Activated effector memory CD4-positive, alpha-beta T cell treated with Interleukin-2 at 50 U/mL for 16 hours (primary cell): ENCODE measurements at places on chromosomes 11 and 22.

GRCh38 chr11:65792456-65792855, 5.6 kb downstream of the OVOL1 start:
- no peak for DNase-seq

DNA sequence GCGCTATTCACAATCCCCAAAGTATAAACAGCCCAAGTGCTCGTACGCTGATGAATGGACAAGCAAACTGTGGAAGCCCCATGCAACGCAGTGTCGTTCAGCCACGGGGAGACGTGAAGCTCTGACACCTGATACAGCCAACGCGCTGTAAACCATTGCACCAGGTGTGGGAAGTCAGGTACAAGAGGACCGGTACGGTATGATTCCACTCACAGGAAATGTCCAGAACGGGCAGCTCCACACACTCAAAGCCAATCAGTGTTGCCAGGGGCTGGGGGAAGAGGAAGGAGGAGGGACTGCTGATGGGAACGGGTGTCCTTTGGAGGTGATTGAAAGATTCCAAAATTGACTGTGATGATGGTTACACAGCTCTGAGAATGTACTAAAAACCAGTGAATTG, 64.5 kb downstream of the BRD1 start:
- DNase-seq = no peak

GRCh38 chr11:58768137-58768536, 36.4 kb upstream of the GLYAT start:
- DNase-seq = no peak

DNA sequence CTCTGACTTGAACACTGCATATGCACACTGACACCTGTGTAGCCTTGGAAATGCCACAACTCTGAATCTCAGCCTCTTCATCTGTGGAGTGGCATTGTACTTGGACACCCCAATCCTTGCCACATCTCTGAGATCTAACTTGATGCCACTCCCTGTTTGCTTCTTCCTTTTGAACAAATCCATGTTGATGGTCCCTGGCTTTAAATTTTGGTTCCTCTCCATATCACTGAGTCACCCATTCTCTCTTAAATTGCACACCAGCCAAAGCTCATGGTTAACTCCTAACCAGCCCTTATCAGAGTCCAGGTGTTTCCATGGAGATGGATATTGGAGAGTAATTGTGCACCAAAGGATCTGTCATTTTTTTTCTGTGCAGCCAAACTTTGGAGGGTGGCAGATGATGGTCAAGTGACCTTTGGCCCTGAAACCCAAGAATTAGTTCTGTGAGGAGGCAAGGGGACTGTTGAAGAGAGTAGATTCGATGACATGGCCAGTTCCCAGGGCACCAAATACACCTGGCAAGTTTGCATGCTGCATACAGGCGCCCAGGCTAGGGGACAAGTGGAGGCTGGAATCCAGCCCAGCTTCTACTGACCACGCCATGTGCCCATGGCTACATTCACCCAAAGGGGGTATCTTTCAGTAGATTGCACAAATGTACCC, 25.1 kb upstream of the PAMR1 start:
- no peak for DNase-seq

GRCh38 chr22:34812631-34813030, 253.3 kb upstream of the ISX start:
- DNase-seq = no peak

DNA sequence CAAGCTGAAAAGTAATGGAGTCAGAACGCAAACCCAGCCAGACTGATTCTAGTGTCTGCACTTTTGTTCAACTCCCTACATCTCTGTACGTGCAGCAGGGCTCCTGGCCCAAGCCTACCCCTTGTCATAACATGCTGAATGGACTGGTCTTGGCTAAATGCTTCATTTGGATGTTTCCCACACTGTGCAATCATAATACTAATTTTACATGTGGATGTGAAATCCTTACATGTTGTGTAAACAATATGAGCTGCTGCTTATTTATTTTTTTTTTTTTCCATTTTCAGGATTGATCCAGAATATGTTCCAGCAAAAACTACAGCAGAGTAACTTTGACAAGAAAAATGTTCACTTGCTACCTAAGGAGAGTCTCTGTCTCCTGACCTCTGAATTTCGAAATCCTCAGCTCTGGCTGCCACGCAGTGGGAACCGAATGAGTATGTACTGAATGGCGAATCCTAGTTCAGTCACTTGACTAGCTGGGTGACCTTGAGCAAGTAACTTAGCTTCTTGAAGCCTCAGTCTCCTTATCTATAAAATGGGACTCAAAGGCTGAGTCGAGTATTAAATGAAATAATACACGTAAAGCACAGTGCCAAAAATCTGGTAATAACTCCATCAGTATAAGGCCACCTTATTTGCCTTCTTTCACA, 133.4 kb downstream of the EHF start:
- DNase-seq = no peak

GRCh38 chr11:35166369-35167360, 27.7 kb downstream of the CD44 start:
- no peak for DNase-seq

DNA sequence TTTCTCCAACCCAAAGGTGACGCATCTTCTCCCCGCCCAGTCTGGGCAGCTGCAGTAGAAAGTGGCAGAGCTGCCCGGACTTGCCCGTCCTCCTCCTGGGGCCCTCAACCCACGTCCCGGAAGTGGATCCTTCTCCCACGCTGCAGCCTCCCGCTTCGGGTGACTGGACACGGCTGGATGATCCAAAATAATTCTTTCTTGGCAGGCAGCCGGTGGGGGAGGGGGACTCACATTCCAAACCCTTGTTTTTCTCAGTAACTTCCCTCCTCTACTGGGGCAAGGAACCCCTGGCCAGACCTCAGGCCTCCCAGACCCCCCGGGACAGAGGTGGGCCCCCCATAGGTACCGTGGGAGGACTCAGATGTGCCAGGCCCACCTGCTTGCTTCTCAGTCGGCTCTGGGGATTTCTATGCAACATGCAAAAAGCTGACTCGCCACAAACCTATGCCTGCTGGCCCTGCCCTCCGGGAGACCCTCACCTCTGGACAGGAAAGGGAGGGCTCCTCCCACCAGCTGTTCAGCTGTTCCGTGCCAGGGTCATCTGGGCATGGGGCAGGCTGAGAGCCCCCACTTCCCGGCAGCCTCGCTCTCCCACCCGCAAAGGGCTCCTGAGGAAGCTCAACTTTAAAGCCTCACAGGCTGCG, 1.4 kb downstream of the PLXNB2 start:
- DNase-seq = no peak

GRCh38 chr11:103528596-103528995, 419.4 kb downstream of the DYNC2H1 start:
- DNase-seq = no peak

- DNase-seq = no peak
These were observed 3922.5 kb upstream of the OR11H1 start for GRCh38 chr22:11605468-11605981.

- DNase-seq = no peak
These were observed 176.0 kb downstream of the CHST1 start for GRCh38 chr11:45489281-45489905.

GRCh38 chr11:65440831-65441499, 18.4 kb downstream of the NEAT1 start:
- DNase-seq = no peak

DNA sequence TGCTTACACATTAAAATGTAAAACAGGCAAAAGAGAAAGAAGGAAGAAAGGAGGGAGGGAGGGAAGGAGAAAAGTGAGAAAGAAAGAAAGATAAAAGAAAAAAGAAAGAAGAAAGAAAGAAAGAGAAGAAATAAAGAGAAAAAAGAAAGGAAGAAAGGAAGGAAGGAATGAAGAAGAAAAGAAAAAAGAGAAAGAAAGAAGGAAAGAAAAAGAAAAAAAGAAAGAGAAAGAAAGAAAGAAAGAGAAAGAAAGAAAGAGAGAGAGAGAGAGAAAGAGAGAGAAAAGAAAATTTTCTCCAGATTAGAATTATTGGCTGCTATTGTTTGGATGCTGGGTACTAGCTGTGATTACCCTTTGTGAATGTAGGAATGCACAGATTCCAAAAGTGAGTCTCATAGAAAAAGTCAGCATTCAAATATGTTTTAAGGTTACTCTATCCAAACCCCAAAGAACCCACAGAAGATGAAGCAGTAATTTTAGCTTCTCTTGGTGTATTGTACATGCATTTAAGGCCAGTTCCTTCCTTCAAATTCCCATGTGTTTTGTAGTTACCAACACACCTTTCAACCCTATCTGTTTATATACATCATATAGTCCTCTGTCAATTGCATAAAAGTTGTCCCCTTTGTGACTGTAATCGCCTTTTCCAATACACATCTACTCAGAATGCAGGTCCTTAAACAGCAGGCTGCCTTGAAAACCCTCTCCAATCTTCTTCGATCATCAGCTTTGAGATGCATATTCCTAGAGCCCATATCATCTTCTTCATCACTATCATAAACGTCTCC, 789 bp upstream of the FAM111A start:
- no peak for DNase-seq

GRCh38 chr11:33733980-33734379, 2.2 kb downstream of the CD59 start:
- no peak for DNase-seq

DNA sequence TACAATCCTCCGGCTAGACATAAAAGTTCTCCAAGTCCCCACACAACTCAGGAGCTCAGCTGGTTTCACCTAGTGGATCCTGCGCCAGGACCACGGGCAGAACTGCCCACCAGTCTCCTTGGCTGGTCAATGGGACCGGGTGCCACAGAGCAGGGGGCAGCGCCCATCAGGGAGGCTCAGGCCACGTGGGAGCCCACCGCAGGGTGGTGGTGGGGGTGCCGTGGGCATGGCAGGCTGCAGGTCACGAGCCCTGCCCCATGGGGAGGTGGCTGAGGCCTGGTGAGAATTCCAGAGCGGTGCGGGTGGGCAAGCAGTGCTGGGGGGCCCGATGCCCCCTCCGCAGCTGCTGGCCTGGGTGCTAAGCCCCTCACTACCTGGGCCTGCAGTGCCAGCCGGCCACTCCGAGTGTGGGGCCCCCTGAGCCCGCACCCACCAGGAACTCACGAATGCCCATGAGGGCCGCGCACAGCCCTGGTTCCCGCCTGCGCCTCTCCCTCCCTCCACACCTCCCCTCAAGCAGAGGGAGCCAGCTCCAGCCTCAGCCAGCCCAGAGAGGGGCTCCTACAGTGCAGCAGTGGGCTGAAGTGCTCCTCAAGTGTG, 1091.9 kb upstream of the TENM4 start:
- DNase-seq = no peak
